ENCODE measurements at places on chromosomes 4 and X.

DNA sequence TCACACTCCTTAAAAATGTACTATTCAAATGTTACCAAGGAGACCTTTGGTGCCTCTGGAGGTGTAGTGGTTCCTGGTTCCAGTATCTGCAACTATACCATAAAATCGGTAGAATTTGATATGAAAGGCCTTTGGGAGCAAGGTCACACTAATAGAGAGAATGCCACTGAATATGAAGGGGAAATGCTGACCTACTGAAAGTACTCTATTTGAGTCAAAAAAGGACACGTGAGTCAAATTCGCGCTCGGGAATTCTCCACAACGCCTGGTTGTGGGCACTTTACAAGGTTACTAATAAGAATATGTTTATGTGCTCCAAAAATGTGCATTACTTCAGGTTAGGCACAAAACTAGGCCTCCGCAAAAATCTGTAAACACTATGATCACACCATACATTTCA lies 39.5 kb upstream of the RELL1 start:
- DNase-seq = no peak

- DNase-seq = no peak
These were observed at the start of gene ENPEP for GRCh38 chr4:110475881-110476818. ENPEP (plus strand) TSS chr4:110476155; CDS start chr4:110476415, 260 bp downstream.

- peak; percentile 57 for DNase-seq
These were observed 40.5 kb downstream of the ANXA5 start for GRCh38 chr4:121656269-121656641.

- no peak for DNase-seq
These were observed 15.8 kb downstream of the CAMK2D start for GRCh38 chr4:113745711-113746110.

GRCh38 chr4:72631296-72631695 lies 62.3 kb upstream of the ADAMTS3 start:
- no peak for DNase-seq

DNA sequence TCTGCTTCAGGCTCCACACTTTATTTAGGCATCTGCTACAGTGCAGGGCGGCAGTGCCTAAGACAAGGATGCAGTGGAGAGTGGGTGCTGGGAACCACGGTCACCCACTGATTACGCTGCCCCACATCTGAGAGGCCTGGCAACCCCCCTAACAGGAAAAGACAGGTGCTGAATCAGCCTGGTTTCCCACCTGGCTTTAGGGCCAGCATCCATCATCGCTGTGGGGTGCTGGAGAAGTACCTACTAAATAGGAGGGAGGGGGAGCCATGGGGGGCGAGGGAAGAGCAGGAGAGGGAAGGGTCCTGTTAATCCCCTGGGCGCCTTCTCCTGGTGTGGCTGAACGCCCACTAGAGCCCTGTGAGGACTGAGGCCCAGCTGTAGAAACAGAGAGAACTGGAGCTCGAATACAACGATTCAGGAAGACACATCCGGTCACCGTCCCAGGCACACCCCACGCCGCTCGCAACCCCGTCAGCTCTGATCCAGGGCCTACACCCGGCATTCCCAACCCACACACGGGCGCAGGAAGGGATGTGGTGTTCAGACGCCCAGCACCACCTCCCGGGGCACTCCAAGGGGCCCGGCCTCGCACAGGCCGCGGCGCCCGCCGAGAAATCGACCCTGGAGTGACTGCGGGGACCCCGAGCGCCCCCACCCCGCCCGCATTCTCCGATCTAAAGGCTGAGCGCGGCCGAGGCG lies 554 bp downstream of the DCTD start:
- DNase-seq = peak; percentile 68

- DNase-seq = no peak
These were observed 22.9 kb upstream of the SOWAHD start for GRCh38 chrX:119735467-119735866.

DNA sequence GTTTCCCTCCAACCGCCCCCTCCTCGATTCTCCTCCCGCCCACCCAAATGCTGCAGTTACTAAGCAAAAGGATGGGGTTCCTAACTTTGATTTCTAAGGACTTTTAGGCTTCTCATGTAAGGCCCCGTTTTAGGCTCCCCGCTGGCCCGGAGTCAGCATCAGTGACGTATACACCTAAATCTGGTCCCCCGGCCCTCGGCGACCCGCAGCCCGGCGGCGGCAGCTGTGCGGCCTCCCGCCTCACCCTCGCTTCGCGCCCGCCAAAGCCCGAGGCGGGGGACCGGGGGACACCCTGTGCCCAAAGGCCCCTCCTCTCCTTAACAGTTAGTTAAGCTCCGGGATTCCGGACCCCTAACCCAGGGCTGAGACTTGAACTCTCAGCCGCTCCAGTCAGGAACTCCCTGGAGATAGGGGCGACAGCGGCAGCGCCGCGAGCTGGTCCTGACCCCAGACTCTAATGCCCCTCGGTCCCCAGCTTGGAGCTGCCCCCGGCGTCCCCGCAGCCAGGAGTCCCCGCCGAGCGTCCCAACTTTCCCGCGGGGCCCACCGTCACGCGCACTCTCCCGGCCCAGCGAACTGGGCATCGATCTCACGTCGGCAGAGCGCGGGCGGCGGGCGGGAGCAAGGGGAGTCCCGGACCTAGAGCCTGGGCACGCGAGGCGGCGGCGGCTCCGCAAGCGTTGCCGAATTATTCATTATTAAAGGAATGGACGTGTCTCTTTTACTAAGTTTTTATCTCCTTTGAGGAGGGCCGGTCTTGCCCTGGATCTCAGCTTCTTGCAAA lies 1.5 kb upstream of the NR3C2 start:
- no peak for DNase-seq

DNA sequence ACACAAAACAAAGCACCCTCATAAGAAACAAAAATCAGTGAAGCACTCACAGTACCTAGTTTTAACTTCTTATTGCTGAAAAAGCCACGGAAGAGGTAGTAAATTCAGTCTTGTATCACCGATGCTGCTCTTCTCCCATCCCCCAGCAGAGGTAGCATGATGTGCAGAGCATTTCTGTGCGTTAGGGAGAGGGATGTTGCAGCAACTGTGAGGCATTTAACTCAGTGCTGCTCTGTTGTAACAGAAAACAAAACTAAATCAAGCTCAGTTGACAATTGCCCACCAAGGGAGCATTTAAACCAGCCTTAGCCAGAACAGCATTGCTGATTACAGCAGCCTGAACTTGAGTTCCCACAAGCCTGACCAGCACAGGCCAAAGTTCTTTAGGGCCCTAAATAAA lies 1279.7 kb upstream of the ADGRL3 start:
- DNase-seq = no peak

DNA sequence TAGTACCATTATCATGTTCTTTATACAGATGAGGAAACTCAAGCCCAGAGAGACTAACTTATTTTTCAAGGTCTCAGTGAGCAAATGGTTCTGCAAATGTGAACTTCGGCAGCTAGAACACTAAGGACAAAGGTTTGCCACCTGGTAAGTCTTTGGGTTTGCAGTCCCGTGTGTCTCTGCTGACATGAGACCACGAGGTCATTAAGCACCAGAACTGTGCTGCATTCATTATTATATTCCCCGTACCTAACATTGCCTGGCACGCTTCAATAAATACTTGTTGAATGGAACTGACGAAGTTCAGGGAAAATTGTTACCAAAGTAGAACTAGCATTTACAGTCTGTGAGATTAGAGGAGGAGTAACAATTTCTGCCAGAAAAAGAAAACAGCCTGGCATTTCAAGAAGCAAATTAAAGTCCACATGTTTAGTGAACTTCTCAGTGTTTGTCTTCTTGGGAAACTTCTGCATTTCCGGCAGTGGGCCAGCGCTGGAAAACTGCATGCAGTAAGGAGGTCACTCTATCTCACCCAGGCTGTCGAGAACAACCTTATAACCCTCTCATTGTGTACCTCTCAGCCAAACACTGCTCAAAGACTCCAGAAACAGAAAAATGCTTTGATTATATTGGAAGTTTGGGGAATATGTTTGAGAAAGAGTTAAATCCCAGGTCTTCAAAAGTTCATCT lies 67.4 kb upstream of the CPEB2 start:
- DNase-seq = no peak

- peak; percentile 42 for DNase-seq
These were observed 83.6 kb downstream of the CCNG2 start for GRCh38 chr4:77240469-77241066.

DNA sequence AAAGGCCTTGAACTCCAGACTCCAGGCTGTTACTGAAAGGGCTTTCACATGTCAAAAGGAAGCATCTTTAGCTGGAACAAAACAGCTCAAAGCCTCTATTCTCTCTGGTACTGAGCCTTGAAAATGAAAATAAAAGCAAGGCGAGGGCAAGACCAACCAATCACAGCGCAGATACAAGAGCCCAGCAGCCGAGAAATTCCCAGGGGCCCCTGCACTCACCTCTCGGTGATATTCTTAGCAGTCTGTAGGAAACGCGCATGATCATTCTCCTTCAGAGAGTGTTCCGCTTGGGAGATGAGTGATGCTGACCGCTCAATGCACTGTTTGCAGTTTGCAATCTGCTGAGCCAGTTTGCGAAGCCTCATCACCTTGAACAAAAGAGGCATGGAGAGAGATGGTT lies 138.1 kb downstream of the MID1 start:
- DNase-seq = no peak

DNA sequence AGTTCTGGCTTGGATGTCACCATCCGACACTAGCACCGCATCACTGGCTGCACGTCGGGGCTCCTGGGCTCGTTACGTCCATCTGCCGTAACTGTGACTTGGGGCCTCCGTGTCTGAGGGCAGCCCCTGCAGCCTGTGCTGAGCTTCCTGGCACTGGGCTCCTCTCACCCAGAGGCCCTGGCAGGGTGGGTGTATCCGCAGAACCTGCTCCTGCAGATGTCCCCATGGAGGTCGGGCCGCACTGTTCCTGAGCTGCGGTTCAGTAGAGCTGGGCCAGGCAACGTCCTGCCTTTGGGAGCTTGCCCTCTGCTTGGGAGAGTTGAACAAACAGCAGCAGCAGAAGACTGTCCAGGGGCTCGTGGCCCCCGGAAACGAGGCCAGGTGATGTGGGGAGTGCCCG lies 71.4 kb downstream of the RGS12 start:
- no peak for DNase-seq

DNA sequence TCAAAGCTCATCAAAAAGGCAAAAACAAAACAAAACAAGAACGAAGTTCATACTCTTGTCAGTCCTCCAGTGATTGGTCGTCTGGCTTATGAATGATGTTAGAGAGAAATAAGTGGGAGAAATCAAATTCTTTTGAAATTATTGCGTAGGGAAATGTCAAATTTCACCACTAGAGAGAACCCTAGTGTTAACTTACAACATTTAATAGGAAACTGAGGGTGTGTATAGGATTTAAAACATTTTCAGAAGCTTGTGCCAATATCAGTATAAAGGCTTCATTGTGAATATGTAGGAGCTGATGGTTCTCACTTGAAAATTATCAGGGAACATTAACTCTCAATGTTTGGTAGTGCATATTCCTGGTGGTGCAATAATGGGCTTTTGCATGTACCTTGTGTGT lies 17.4 kb downstream of the ADH6 start:
- DNase-seq = no peak

DNA sequence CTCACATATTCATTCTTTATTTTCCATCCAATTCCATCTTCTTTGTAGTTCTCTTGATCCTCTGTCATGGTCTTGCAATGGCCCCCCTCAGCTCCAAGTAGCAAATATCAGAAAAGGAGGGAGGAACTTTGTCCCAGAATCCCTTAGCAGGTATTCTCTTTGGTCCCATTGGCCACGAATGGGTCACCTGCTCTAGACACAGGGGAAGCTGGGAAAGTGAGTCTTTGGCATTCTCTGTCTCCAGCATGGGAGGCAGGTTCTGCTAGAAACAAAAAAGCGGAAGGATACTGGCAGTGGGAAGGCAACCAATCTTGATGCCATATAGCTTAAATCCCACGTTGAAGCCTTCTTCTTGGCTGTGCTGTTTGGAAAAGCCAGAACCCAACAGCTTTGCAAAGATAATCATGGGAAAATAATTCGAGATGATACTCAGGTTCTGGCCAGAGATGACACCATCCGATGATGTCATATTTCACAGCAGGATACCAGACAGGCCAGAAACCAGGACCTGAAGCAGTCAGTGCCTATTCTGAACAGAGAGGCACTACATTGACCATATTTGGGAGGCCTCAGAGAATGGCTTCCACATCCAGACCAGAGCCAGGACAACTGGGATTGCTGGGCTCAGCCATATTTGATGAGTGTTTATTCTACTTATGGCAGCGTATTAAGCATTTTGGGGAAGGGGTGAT lies 110.4 kb upstream of the ATXN3L start:
- DNase-seq = no peak

DNA sequence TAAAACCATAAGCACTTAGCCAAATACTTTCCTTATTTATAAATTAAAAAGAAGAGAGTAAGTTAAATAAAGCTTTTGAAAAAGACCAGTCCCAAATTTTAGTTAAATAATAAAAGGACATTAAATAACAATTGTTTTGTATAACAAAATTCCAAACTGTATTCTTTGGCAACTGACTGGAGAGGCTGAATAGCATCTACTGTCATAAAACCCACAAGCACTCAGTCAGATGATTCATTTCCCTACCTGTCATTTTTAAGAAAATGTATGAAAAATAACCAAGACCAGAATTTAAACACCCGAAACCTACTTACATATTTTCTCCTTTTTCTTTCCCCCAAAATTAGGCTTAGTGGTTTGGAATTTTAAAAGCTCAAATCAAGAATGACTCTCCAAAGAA lies 32.5 kb upstream of the SMIM10L2A start:
- DNase-seq = no peak

GRCh38 chr4:128782076-128782715 lies 27.3 kb upstream of the JADE1 start:
- DNase-seq = no peak

DNA sequence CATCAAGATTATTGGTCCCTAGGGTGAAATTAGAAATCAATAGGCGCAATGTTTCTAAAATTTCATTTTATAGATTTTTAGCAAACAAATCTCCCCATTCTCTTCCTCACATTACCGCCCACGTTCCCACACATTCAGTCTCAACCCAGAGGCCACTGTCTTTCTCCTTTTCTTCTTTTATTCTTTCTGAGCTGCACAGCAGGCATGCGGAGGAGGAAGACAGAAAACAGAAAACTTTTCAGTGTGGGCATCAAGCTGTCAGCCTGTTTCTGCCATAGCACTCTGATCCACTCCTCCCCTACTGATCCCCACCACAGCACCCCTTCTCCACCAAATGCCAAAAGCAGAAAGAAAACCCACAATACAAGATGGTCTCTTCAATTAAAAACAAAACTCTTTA lies 94.8 kb upstream of the ADAMTS3 start:
- DNase-seq = no peak

DNA sequence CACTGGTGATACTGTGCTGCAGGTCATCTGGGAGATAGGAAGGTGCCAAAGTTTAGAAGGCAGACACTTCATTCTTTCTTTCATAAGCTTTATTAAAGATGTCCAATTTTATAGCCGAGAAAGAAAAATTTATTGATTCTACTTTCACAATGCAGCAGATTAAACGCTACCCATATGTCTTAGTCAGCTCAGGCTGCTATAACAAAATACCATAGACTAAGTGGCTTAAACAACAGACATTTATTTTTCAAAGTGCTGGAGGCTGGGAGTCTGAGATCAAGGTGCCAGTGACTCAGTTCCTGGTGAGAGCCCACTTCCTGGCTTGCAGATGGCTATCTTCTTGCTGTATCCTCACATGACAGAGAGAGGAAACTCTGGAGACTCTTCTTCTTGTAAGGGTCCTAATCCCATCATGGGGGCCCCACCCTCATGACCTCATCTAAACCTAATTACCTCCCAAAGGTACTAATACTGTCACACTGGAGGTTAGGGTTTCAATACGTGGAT lies 33.4 kb upstream of the KLHL34 start:
- DNase-seq = no peak

GRCh38 chr4:142077048-142077447 lies 440.7 kb downstream of the IL15 start:
- DNase-seq = no peak

Data from NCI-H2081 (cell line).